ENCODE measurements at places on chromosomes 2 and 18.

GRCh38 chr2:102235491-102235890 lies 48.7 kb downstream of the IL1RL2 start:
- no peak for DNase-seq

GRCh38 chr2:96819876-96820511 lies 3.9 kb downstream of the CNNM3 start:
- DNase-seq = no peak

- no peak for DNase-seq
Measured at GRCh38 chr2:172094294-172095145, 8.2 kb downstream of the DLX2 start.

GRCh38 chr2:75497256-75497655 lies 63.5 kb downstream of the EVA1A start:
- no peak for DNase-seq

GRCh38 chr2:235514627-235515363 lies 21.0 kb downstream of the AGAP1 start:
- no peak for DNase-seq

DNA sequence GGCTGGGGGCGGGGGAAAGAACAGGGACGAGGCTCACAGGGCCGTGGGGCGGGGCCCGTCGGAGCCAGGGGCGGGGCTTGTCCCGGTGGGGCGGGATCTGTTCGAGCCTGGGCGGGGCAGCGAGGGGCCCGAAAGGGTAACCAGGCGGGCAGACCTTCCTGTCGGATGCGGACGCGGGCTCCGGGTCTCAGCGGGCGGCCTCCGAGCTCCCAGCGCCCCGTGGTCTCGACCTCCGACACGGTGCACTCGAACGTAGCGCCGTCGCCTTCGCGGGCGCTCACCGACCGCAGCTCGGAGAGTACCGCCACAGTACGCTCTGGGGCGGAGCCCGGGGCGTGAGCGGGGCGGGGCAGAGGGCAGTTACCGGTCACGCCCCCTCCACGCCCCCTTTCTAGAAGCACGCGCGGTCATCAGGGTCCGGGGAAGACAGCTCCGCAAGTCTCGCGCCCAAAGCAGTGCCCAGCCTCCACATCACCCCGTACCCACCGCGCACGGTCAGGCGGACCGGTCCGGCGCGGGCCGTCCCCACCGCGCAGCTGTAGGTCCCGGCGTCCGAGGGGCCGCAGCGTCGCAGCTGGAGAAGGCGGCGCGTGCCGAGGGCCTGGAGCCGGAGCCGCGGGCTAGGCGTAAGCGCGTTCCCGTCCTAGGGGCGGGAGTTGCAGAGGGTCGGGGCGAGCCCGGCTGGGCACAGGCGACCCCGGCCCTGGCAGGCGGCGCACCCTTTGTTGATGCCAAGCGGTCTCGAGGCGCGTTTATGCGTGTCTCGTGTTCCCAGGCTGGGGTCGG lies 8.7 kb downstream of the TMEM198 start:
- peak; percentile 96 for DNase-seq

DNA sequence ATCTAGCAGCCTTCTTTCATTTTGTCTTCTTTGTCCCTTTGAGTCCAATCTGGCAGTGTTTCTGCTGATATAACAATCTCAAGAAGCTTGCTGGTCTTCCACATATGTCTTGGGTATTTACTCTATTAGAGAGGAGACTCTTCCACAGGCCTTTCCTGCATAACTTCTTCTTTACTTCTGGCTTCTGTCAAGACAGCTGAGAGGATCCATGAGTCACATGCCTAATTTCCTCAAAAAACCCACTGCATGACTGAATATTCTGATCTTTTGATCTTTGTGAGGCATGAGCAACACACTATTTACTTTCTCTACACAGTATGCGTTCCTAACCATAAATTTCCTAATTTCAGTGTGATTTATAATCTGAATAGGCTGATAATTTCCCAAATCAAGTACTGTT lies 5.1 kb upstream of the DCC start:
- no peak for DNase-seq

DNA sequence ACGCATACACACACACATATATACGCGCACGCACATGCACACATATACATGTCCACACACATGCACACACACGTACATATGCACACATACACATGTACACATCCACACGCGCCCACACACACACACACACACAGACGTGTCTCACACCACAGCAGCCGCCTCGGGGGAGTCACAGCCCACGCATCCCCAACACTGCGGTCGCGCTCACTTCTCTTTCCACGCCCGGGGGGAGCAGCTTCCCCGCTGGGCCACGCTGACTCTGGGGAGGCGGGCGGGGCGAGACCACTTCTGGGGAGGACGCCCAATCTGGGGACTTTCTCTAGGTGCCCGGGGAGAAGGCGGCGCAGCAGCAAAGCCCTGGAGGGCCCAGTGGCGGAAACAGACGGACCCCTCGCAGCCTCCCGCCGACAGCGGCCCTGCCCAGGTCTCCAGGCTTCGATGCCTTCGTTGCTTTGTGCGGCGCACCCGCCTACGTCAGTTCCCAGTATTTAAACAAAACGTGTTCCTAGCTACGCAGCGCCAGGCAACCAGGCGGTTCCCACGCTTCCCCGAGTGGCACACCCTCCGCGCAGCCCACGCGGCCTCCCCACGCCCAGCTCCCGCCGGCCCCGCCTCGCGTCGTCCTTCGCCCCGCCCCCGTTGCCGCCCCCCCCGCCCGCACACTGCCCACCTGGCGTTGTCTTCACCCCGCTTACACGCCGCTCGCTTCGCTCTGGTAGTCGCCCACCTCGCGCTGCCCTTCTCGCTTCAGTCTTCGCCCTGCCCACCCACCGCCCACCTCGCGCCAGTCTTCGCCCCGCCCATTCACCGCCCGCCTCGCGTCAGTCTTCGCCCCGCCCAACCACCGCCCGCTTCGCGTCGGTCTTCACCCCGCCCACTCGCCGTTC lies 810 bp upstream of the RBFA start:
- no peak for DNase-seq

GRCh38 chr2:146634230-146635097 lies 1210.4 kb upstream of the ACVR2A start:
- no peak for DNase-seq

GRCh38 chr18:44502790-44503189 lies 177.9 kb upstream of the SETBP1 start:
- no peak for DNase-seq

- DNase-seq = no peak
Measured at GRCh38 chr18:35581546-35581897, at the start of gene GALNT1. GALNT1 (plus strand) TSS chr18:35581740; CDS start chr18:35654663, 72,923 bp downstream.

DNA sequence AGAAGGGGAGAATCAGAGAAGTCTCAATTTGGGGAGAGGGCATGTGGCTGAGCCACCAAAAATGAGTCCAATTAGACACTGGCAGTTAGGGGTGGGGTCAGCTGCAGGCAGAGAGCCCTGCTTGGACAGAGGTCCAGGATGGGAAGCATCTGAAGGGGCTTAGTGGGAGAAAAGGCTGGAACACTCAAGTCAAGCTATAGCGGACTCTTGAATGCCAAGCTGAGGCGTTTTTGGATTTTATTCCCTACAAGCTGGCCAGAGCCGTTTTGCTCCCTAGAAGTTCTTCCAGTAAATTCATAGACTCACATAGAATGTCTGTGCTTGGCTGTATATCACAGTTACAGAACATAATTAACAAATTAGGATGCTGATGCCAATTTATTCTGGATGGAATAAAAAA lies 172.8 kb downstream of the ACOXL start:
- DNase-seq = no peak

DNA sequence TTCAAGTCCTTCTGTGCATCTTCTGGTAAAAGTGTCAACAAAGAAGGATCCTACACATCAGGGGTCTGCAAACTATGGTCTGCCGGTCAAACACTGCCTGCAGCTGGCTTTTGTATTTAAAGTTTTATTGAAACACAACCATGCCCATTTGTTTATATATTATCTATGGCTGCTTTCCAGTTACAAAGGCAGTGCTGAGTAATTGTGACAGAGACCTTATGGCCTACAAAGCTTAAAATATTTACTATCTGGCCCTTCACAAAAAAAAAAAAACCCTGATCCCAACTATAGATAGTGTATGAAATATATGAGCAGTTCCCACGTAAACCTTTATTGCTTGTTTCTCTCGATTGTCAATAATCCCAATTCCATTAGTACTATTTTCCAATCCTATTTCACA lies 101.4 kb downstream of the RBMS1 start:
- DNase-seq = no peak

- no peak for DNase-seq
Measured at GRCh38 chr2:217798743-217799562, 203.8 kb downstream of the TNS1 start.

Measured in GM19239 (cell line).